NCI-H345 (cell line): ENCODE measurements at places on chromosomes 4 and X.

DNA sequence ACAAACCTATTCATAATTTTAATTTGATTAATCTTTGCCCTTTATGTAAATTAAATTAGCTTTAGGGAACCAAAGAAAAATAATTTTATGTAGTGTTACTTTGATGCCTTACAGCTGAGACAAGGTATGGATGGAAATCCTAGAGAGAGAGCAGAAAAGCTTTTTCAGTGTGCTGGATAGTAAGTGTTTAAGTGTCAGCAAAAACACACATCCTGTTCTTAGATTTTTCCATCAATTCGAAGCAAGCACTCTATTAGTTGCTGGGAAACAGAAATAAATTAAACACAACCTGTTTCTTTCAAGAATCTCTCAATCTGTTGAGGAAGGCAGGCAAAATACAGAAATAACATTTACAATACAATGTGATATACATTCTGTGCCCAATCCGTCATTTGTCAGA, 327.8 kb downstream of the GALNTL6 start:
- no peak for DNase-seq

DNA sequence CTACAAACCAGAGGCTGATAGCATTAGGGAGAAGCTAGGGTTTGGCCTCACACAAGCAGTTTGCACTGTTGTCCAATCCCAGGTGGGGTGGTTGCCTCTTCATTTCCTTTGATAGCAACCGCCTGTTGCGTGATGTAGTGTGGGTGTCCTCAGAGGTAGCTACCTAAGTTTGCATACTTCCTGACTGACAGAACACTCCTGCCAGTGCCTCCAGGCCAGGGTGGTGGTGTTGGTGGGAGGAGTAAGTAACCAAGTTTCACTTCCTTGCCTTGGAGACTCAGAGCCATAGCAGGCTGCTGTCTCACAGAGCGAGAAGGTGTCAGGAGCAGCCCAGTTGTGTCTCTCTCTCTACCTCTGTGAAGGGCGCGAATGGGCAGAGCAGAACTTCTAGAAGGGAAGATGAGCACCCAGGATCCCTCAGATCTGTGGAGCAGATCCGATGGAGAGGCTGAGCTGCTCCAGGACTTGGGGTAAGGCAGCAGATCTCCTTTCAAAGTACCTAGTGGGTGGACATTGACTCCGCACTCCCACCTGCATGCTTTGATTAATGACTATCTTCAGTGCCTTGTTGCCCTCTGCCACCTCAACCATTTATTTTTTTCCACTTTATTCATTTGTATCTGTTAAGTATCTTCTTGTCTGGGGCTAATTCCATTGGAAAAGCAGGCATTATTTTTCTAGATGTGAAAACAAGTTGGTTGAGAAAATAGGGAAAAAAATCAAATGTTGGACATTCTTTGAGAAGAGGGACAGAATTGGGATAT, at the start of gene DAPP1:
TSS of gene DAPP1 (plus strand) at position 283 of the 764 bp plus-strand sequence. CDS start at position 370, 87 bp downstream.
- DNase-seq = no peak

DNA sequence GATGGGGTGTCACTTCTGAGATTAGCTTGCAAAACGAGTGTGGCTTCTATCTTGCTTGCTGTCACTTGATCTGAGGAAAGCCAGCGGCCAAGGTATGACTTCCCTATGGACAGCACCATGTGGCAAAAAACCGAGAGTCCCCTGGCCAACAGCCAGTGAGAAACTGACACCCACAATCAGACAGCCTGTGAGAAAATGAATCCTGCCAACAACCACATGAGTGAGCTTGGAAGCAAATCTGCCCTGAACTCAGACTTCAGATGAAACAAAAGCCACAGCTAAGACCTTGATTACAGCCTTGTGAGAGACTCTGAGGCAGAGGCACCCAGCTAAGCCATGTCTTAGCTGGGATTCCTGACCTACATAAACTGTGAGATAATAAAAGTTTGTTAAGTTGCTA, 45.5 kb downstream of the PPP1R2C start:
- no peak for DNase-seq

DNA sequence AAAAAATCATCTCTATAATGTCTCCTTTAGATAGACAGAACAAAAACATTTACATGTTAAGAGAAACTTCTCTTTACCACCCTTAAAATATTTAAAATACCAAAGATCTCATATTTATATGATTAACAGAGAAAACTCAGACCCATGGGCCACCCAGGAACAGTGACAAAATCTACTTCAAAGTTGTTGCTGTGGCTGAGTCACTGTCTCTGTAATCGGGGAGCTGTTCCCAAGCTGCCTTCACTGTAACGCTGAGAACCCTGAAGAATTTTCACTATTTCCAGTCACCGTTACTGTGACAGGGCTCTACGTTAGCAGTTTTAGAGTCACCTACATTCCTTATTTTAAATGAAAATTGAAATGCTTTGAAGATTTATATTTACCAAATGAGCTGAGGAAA, 9.0 kb upstream of the DAPP1 start:
- DNase-seq = no peak

DNA sequence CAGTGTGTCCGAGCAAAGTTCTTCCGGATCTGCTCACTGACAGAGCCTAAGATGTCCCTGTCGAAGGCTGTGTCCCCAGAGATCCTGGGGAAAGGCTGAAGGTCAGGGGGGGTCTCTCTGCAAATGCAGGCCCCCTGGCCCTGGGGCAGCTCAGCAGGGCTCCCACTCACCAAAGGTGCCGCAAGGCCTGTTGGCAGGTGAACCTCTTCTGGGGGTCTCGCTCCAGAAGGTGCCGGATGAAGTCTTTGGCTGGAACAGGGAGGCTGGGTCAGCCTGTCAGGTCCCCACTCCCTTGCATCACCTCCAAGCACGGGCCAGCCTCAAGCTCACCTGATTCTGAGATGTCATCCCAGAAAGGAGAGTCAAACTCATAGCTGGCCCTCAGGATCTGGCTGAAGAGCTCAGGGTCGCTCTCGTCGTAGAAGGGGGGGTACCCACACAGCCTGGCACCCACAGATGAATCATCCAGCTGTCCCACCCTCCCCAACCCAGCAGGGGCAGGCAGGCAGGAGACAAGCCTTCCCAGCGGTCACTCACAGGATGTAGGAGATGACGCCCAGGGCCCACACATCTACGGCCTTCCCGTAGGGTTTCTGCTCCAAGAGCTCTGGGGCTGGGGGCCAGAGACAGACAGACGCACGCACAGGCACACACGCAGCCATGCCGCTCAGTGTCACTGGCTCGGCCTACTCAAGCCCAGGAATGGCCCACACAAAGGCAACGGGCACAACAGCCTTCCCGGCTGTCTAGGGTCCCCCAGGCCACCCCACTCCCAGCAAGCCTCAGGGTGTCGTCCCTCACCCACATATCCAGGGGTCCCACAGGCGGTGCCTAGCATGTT, 2.6 kb downstream of the PNCK start:
- DNase-seq = no peak

DNA sequence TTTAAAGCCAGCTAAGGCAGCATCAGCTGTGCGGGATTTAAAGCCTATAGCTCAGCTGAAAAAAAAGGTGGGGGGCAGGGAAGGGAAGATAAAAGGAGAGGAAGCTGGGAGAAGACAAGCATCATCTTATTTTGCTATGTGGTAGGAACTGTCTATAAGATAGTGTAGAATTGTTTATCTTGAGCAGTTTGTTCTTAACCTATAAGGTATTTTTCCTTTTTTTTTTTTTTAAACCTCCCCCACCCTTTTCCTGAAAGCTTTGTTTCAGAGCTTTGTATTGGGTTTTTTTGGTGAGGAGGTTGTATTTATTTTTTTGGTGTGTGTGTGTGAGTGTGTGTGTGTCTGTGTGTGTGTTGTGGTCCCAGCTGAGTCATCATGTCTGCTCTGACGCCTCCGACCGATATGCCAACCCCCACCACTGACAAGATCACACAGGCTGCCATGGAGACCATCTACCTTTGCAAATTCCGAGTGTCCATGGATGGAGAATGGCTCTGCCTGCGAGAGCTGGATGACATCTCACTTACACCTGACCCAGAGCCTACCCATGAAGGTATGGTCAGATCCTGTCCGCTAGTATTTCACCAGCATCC, 531 bp downstream of the RUFY3 start:
- peak; percentile 19 for DNase-seq

- DNase-seq = peak; percentile 48
Observed at GRCh38 chr4:38314663-38315062, 349.3 kb upstream of the KLF3 start.

DNA sequence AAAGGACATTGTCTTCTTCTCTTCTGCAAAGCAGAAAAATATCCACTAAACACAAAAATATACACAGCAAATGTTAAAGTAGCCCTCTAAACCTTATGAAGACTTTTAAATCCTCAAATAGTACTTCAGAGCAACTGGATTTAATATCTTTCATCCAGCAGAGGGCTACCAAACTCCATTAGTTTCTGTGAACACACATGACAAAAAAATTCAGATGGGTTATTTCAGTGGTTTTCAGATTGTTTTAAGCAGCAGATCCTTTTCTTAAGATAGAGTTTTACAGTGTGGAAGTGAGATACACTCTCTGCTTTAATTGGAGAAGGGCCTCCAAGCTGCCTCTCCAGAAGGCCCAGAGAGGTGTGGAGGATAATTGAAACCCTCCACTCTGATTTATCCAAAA, 56.7 kb downstream of the ANK2 start:
- peak; percentile 35 for DNase-seq

GRCh38 chr4:187770345-187770744, 225.2 kb upstream of the ZFP42 start:
- no peak for DNase-seq

DNA sequence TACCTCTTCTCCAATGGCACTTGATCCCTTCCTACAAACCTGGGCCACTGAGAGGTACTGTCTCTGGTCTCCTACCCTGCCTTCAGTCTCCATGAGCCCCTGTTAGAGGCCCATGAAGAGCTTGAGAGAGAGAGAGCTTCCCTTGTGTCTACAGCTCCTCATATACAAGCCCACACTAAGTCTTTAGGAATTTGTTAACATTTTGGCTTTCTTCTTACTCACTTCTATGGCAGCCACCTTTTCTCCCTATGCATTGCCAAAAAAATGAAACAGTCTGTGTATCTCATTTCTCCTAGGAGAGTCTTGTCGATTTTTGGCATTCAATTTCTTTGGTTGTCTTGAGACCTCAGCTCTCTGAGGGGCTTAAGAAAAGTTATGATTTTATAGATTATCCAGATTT, 90.9 kb upstream of the LNX1 start:
- no peak for DNase-seq

DNA sequence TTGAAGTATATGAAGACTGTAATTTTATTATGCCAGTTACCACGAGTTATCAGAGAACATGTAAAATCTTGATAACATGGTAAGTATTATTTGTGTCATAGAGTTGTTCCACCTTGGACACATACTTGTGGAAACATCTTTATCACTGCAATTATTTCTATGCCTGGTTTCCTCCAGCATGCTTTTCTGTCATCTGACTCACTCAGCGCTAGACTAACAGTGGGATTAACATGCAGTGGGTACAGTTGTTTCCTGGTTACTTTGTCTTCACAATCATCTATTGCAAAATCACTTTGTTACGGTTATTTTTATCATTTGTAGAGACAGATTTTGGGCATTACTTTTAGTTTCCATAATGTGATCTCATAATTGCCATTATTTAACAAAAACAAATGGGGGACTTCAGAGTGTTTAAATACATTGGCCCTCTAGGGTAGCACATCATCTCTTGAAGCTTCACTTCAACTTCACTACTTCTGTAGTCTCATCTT, at the start of gene STATH:
TSS of gene STATH (plus strand) at position 441 of the 491 bp plus-strand sequence. CDS start 2,472 bp downstream, outside the sequence.
- no peak for DNase-seq

DNA sequence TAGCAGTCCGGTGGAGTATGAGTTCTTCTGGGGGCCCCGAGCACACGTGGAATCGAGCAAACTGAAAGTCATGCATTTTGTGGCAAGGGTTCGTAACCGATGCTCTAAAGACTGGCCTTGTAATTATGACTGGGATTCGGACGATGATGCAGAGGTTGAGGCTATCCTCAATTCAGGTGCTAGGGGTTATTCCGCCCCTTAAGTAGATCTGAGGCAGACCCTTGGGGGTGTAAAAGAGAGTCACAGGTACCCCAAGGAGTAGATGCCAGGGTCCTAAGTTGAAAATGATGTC, 852 bp downstream of the MAGEH1 start:
- DNase-seq = no peak
